ENCODE measurements at places on chromosomes 2 and 18. TPM values are rescaled to one million over a fixed set of nuclear protein-coding genes. Genes with fewer than 3 reads are reported as not detected.
A peak's percentile ranks its signal among the peaks of the same experiment; 100 is the strongest.

GRCh38 chr2:28102455-28102874 is 211.9 kb downstream of the BABAM2 start:
- peaks cover 2% of the 10 kb centered on the region for H3K4me1 ChIP-seq
- peaks cover 2% of the 10 kb centered on the region for H3K36me3 ChIP-seq
- H3K27ac ChIP-seq, result no peak overlapping the region
- H3K27me3 ChIP-seq, result no peaks in the 10 kb centered on the region
- DNase-seq, result no peak
- H3K4me3 ChIP-seq, result no peak overlapping the region

ST8SIA5 gene
- total RNA-seq, result not detected

DNA sequence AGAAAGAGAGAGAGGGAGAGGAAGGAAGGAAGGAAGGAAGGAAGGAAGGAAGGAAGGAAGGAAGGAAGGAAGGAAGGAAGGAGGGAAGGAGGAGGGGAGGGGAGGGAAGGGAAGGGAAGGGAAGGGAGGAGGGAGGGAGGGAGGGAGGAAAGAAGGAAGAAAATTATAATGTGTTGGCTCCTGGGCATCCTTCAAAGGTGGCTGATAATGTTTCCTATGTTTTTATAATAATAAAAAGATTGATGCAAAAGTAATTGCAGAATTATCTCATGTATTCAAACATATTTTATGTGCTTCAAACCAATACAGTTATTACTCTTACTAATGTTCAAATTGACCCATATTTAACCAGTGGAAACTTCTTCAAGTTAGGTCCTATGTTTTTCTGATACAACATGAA is 260.9 kb downstream of the LNPK start:
- no peak overlapping the region for H3K27ac ChIP-seq
- no peaks in the 10 kb centered on the region for H3K4me1 ChIP-seq
- no peaks in the 10 kb centered on the region for H3K36me3 ChIP-seq
- peaks cover 31% of the 10 kb centered on the region for H3K27me3 ChIP-seq

DNA sequence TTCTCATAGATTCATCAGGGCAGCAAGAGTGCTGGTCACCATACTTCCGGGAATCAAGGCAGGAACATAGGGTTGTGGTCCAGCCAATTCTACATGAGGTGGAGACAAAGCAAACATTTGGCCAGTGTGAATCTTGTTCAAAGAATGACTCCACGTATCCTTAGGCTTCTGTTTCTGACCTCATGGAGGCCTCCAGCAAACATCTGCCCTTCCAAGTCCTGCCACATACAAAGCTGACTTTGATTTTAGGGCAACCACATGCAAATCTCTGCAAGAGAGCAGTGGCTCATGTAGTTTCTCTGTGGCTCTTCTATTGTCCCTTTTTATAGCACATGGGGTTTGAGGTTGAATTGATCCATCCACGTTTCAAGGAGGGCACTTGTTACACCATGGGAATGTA is 132.1 kb upstream of the MMADHC start:
- H3K27me3 ChIP-seq, result peaks cover 5% of the 10 kb centered on the region
- no peak for DNase-seq
- no peak overlapping the region for H3K4me3 ChIP-seq
- no peaks in the 10 kb centered on the region for H3K4me1 ChIP-seq

GRCh38 chr2:216418981-216419380 is 6.7 kb downstream of the SMARCAL1 start:
- H3K27me3 ChIP-seq, result no peaks in the 10 kb centered on the region
- H3K36me3 ChIP-seq, result peaks cover 24% of the 10 kb centered on the region
- peaks cover 10% of the 10 kb centered on the region for H3K4me1 ChIP-seq
- no peak for DNase-seq
- no peak overlapping the region for H3K4me3 ChIP-seq

GRCh38 chr2:118097657-118098056 is 9.4 kb downstream of the INSIG2 start:
- H3K4me1 ChIP-seq, result peaks cover 33% of the 10 kb centered on the region
- no peak overlapping the region for H3K27ac ChIP-seq
- no peak overlapping the region for H3K4me3 ChIP-seq
- no peaks in the 10 kb centered on the region for H3K27me3 ChIP-seq
- no peak for DNase-seq

ACTG2 gene
- 0.12 TPM for total RNA-seq

ARHGAP15 gene
- total RNA-seq, result 47.0 TPM

DNAJC5G gene
- total RNA-seq, result not detected

- peak overlapping the region; percentile 36 for H3K27ac ChIP-seq
- no peaks in the 10 kb centered on the region for H3K27me3 ChIP-seq
- H3K4me1 ChIP-seq, result peaks cover 79% of the 10 kb centered on the region
- peaks cover 48% of the 10 kb centered on the region for H3K36me3 ChIP-seq
- no peak for DNase-seq
Measured at GRCh38 chr18:63187223-63187574, 132.4 kb downstream of the BCL2 start.

- peak overlapping the region; percentile 88 for H3K27ac ChIP-seq
- H3K4me1 ChIP-seq, result peaks cover 76% of the 10 kb centered on the region
- peak overlapping the region; percentile 52 for H3K4me3 ChIP-seq
- no peaks in the 10 kb centered on the region for H3K27me3 ChIP-seq
- no peak for DNase-seq
Measured at GRCh38 chr18:2978661-2979106, 34.3 kb downstream of the LPIN2 start.

CFAP65 gene
- not detected for total RNA-seq

TNS1 gene
- 1.4 TPM for total RNA-seq

DNA sequence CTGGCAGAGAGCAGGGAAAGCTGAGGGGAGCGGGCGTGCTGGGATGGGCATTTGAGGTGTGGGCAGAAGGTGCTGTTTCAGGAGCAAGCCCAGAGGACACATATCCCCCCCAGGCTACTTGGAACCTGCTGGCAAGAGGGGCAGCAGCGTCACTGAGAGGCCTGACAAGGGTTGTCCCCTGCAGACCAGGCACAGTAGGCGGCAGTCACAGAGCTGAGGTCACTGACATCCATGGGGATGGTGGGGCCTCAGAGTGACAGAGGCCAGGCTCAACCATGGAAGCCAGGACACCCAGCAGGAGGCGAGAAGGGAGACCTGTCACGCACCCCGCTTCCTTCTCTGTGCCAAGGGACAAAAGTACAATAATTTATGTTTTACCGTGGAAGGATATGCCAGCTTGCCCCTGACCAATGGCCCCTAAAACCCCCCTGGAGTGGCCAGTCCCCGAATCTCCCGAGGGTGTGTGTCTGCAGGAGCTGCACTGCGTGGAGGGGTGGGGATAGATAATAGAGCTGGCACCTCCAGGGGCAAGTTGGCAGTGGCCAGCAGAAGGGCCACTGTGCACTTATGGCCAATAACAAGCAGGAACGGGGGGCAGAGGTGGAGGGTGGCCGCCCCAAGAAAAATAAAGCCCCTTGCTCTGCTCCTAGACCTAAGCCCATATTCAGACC is 86.3 kb upstream of the SLC66A3 start:
- H3K27ac ChIP-seq, result no peak overlapping the region
- DNase-seq, result no peak
- no peak overlapping the region for H3K4me3 ChIP-seq
- peaks cover 2% of the 10 kb centered on the region for H3K4me1 ChIP-seq
- no peaks in the 10 kb centered on the region for H3K36me3 ChIP-seq

DNA sequence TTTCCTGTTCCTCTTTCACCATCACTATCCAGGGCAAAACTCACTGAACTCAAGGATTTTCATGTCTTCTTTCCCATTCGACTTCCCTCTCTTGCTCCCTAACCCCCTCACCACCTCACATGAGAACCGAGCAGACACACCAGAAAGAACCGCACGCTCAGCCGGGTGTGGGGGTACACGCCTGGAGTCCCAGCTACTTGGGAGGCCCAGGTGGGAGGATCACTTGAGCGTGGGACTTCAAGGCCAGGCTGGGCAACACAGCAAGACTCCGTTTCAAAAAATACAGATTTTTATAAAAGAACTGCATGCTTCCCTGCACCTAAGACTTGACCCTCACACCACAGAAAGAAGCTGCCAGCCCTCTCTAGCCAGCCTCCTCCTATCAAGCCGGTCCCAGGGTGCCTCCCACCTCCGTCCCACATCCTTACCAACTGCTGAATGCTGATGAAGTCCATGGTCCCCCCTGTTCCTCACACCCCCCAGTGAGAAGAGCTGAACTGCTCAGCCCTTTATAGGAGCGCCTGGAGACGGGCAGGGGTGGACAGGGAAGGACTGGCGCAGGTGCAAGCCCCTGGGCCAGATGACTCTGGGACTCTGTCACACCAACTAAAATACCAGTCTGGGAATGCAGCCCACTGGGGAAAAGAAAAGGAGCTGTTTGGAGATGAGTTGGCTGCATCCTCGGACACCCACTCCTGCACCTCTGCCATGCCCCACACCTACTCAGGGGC is at the start of gene ANKRD23:
TSS of gene ANKRD23 (minus strand) at position 484 of the 731 bp plus-strand sequence. CDS start at position 455, 29 bp downstream.
- H3K4me1 ChIP-seq, result peaks cover 6% of the 10 kb centered on the region
- H3K36me3 ChIP-seq, result no peaks in the 10 kb centered on the region
- H3K4me3 ChIP-seq, result no peak within 1 kb of the TSS
- H3K27me3 ChIP-seq, result no peaks in the 10 kb centered on the region
- no peak within 1 kb of the TSS for H3K27ac ChIP-seq
- DNase-seq, result no peak

DNA sequence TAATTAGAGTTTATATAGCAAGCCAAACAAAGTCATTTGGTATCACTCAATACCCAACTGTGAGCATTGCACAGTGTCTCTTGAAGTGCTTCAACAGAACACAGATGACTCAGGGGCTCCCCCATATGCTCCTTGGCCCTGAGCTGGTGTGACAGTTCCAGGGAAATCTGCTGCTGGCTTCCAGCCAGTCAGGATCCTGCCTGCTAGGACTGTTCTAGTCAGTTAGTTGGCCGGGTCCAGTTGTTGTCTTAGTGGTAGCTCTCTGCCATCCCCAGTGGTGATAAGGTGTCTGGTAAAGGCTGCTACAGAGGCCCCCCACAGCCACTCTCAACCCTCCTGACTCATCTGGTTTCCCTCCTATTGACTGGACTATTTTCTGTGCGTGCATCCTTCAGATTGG is 100.3 kb downstream of the IRS1 start:
- no peak overlapping the region for H3K27ac ChIP-seq
- no peak for DNase-seq

DNA sequence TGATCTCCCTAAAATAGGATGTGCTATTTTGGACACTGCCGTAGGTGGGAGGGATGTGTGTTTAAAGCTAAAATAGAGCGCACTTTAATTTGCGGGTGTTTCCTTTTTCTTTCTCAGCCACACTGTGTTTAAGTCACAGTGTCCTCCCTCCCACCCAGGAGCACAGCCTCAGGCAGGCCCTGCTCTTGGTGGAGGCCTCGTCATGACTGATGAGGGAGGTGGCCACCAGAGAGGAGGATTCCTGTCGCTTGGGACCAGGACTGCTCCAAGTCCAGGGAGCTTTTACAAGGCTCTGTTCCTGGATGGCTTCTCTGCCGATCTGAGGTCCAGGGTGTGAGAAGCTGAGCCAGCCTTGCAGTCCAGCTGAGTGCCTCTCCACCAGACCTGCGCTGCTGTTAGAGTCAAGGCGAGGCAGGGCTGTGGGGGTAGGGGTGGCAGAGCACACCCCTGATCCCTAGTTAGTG is 33.5 kb downstream of the INPP4A start:
- H3K27me3 ChIP-seq, result no peaks in the 10 kb centered on the region
- no peak for DNase-seq
- peaks cover 99% of the 10 kb centered on the region for H3K4me1 ChIP-seq
- H3K4me3 ChIP-seq, result no peak overlapping the region
- peaks cover 15% of the 10 kb centered on the region for H3K36me3 ChIP-seq

DNA sequence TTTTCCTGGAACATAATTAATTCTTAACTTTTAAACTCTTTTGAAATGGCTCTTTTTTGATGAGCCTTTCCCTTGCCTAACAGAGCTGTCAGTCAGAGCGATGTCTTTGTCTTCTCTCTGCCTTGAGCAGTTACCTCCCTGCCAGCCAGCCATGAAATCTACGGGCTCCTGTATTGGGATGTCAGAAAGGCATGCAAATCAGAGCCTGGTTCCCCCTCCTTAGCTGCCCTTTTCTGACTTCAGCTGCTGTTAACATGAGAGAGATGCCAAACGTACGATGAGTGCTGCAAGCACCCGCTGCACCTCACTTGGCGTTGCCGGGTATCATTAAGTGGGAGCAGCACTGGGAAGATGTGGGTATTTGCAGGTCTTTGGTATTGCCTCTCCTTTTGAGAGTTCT is 131.4 kb upstream of the BOD1L2 start:
- peaks cover 2% of the 10 kb centered on the region for H3K36me3 ChIP-seq
- H3K4me3 ChIP-seq, result no peak overlapping the region
- H3K27ac ChIP-seq, result no peak overlapping the region

MYO7B gene
- 0.62 TPM for total RNA-seq

DNA sequence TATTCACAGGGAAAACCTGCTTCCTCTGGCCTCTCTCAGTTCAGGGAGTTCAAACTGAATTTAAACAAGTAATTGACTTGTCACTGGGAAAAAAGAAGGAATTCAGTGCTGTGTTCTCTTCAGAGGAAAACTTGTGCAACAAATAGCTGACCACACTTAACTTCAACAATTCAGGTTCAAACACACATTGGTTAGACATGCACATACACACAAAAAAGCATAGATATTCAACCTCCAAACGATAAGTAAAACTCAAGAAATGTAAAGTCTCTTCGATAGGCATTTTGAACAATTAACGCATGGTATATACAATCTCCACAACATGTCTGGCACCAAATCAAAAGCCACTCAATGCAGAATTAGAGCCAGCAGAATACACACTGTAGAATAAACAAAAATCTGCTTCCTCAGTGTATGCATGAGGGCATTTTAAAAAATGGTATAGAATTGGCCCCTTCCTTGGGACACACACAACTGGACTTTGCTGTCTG is 269.0 kb downstream of the TCF4 start:
- no peak overlapping the region for H3K4me3 ChIP-seq
- H3K27ac ChIP-seq, result no peak overlapping the region
- no peak for DNase-seq
- peaks cover 9% of the 10 kb centered on the region for H3K4me1 ChIP-seq

DNA sequence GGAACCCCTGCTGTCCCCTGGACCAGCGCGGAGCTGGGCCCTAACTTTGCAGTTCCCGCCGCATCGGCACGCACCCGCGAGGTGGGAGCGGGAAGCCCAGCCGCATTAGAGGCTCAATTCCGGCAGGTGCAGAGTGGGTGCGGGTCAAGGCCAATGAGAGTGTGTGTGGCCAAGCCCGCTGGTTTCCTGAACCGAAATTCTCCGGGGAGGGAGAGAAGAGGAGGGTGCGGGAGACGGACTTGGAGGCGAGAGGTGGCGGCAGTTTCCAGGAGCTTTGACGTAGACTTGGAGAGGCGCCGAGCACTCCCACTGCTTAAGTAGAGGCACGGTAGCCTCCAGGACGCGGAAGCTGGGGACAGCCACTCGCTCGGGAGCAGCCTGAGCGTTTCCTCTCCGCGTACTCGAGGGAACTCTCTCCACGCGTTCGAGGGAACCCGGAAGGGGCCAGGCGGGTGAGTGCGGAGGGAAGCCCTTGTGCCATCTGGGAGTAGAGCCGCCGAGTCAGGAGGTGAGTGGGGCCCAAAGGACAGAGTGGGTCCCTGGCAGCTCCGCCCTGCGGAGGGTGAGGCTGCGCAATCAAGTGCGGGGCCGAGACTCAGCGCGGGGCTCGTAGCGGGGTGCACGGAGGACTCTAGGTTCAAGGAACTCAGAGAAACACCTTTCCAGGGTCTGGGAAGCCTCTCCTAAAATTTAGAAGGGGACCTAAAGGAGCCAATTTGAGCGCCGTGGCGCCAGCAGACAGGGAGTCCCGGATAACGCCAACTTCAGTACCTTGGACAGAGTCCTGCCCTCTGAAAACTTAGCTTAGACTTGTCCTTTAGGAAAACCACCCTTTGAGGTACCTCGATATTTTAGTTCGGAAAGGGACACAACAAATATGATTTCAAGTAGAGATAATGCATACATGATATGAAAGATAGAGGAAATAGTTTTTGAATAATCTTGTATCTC is at the start of gene FAM237A:
TSS of gene FAM237A (plus strand) at position 413 of the 951 bp plus-strand sequence. CDS start 1,750 bp downstream, outside the sequence.
- H3K4me1 ChIP-seq, result no peaks in the 10 kb centered on the region
- H3K36me3 ChIP-seq, result no peaks in the 10 kb centered on the region
- peak; percentile 6 for DNase-seq
- no peak within 1 kb of the TSS for H3K4me3 ChIP-seq
- H3K27ac ChIP-seq, result no peak within 1 kb of the TSS
- H3K27me3 ChIP-seq, result peaks cover 24% of the 10 kb centered on the region
